ENCODE measurements at places on chromosomes 13 and 19. TPM values are rescaled to one million over a fixed set of nuclear protein-coding genes. Genes with fewer than 3 reads are reported as not detected.

The LENG9 gene
- polyA plus RNA-seq, result 2.6 TPM

The CPAMD8 gene
- polyA plus RNA-seq, result 11.2 TPM

The SIAH3 gene
- 0.11 TPM for polyA plus RNA-seq

The MAP2K2 gene
- polyA plus RNA-seq, result 194 TPM

The PTH2 gene
- not detected for polyA plus RNA-seq

The PLK5 gene
- 0.82 TPM for polyA plus RNA-seq

The ALOX5AP gene
- polyA plus RNA-seq, result not detected

The CCL25 gene
- polyA plus RNA-seq, result 0.46 TPM

The OR10H1 gene
- not detected for polyA plus RNA-seq

The LILRB3 gene
- not detected for polyA plus RNA-seq

The ADPRHL1 gene
- polyA plus RNA-seq, result 1.3 TPM

The IGFL4 gene
- polyA plus RNA-seq, result 0.05 TPM

The ZNF765 gene
- polyA plus RNA-seq, result 4.5 TPM

The IGFL2 gene
- polyA plus RNA-seq, result not detected

The AMH gene
- polyA plus RNA-seq, result 10.5 TPM

The PNMA8A gene
- 10.0 TPM for polyA plus RNA-seq

The VSTM1 gene
- polyA plus RNA-seq, result 0.12 TPM

The SLC17A7 gene
- 4.7 TPM for polyA plus RNA-seq

The SGCG gene
- polyA plus RNA-seq, result 0.05 TPM

The C19orf85 gene
- 3.3 TPM for polyA plus RNA-seq

The HCST gene
- polyA plus RNA-seq, result 2.8 TPM

The FLT3 gene
- 0.44 TPM for polyA plus RNA-seq

The KRTDAP gene
- 0.88 TPM for polyA plus RNA-seq

The CLEC11A gene
- polyA plus RNA-seq, result 17.4 TPM

The BICRA gene
- polyA plus RNA-seq, result 3.8 TPM

The FBXO27 gene
- polyA plus RNA-seq, result 16.8 TPM

The MBD3L2 gene
- polyA plus RNA-seq, result not detected

The CRB3 gene
- polyA plus RNA-seq, result 33.7 TPM

The ZFP82 gene
- 2.7 TPM for polyA plus RNA-seq

The MBD3L3 gene
- not detected for polyA plus RNA-seq

The PSG7 gene
- polyA plus RNA-seq, result not detected

The SLC27A5 gene
- polyA plus RNA-seq, result 95.9 TPM

The PCDH9 gene
- polyA plus RNA-seq, result 0.12 TPM

The UBL5 gene
- 1,137 TPM for polyA plus RNA-seq

The THSD1 gene
- 0.22 TPM for polyA plus RNA-seq

The CEACAM19 gene
- 4.0 TPM for polyA plus RNA-seq

The ZSCAN4 gene
- not detected for polyA plus RNA-seq

The NDFIP2 gene
- polyA plus RNA-seq, result 8.3 TPM

The GSX1 gene
- polyA plus RNA-seq, result 0.08 TPM

The ZNF525 gene
- polyA plus RNA-seq, result 5.1 TPM

The ATXN8OS gene
- polyA plus RNA-seq, result not detected

The BCAM gene
- polyA plus RNA-seq, result 84.3 TPM

The ACP5 gene
- 16.5 TPM for polyA plus RNA-seq

The SYMPK gene
- polyA plus RNA-seq, result 142 TPM

The C13orf42 gene
- 11.5 TPM for polyA plus RNA-seq

The PET100 gene
- polyA plus RNA-seq, result 80.8 TPM

The ZNF667 gene
- polyA plus RNA-seq, result 4.4 TPM

All from H1 (cell line).